Effector memory CD4-positive, alpha-beta T cell (primary cell): ENCODE measurements at places on chromosomes 1 and 21.

GRCh38 chr1:21814981-21815582 is 3.0 kb downstream of the LDLRAD2 start:
- DNase-seq = no peak

GRCh38 chr1:1985375-1986050 is 18.1 kb downstream of the CFAP74 start:
- no peak for DNase-seq

GRCh38 chr1:213291526-213291925 is 240.5 kb downstream of the RPS6KC1 start:
- DNase-seq = no peak

DNA sequence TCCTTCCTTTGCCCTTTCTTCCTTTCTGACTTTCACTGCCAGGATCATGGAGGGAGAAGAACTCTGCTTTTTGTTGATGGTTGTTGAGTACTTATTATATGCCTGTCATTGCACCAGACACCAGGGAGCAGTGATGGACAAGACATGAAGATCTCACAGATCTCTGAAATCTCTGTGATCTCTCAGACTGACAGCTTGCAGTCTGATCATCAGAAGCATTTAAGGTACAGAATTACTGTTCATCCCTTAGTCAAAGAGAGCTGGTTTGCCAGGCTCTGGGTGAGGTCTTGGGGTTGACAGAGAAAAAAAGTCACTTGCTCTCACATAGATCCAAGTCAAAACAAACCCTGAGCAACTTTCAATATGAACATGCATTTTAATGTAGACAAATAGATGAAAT is 299.5 kb upstream of the FMN2 start:
- DNase-seq = no peak

GRCh38 chr1:165060285-165060793 is 296.2 kb downstream of the LMX1A start:
- DNase-seq = no peak

DNA sequence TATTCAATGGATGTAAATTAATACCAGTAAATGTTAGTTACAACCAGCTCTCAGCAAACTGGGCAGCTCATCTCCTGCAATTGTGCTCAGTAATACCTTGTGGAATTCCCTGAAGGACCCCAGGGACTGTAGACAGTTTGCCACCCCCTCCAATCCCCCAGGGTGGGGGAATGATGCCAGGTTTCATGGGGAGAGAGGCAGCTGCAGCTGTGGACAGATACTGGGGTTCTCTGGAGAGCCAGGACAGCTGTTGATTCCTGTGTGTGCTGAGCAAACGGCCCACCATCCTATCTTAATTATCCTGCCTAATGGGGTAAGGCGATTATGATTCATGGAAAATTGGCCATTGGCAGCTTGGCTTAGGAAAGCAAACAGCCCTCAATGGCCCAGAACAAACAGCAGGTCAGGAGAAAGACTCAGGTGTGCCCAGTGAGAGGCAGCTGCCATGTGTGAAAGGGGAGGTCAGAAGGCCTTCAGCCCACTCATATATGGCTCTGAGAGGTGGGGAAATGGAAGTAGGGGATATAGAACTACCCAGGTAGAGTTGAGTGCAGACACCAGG is 148.9 kb upstream of the CTTNBP2NL start:
- no peak for DNase-seq

DNA sequence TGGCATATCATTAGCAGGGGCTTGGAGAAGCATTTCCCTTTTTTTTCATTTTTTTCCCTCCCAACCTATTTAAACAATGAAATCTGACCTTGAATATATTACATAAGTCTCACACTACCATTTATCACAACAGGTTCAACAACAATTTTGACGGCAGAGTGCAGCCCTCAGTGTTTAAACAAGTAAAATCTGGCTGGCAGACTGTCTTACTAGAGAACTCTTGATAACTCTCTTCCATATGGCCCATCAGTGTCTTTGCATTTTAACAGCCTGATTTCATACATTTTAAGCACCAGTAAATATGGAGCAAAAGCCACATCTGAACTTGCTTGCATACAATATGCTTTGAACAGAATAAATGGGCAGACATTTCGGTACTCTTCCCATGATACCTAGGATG is 213.0 kb downstream of the KCTD3 start:
- no peak for DNase-seq

GRCh38 chr1:97867127-97867526 is 53.7 kb downstream of the DPYD start:
- DNase-seq = no peak

- no peak for DNase-seq
Observed at GRCh38 chr1:25185409-25186160, 46.7 kb downstream of the SYF2 start.

GRCh38 chr1:17304826-17305175 is 3.2 kb upstream of the PADI4 start:
- DNase-seq = no peak

DNA sequence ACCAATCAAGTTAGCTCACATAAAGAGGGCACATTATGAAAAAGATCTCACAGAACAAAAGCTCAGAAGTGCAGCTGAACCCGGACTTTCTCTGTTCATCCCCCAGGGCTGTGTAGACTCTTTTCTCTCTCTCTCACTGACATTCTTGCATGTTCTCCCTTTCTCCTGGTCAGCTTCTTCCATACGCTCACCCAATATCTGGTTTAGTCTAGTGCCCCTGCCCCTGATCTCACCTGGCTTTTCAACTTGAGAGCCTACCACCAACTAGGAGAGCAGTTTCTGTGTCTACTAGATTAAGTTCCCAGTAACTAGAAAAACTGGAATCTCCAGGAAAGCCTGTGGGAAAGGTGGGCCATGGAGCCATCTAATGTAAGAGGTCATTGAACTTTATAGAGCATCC is 126.9 kb upstream of the GRIK3 start:
- DNase-seq = no peak

DNA sequence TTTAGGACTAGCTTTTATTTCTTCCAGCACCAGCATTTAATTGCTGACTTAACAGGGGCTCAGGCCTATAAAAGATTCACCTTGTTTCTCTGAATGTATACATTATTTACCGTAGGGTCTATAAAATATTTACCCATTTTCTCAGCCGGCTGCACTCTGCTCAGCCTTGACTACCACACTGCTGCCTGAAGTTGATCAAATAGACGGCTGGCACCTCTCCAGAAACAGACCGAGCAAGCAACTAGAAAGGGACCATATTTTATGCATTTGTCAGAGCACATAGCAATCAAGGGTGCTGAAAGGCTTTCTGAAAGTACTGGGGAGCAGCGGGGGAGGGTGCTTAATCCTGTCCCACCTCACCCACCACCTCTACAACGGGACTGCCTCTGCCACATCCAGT is 64.7 kb upstream of the FGGY start:
- DNase-seq = no peak

DNA sequence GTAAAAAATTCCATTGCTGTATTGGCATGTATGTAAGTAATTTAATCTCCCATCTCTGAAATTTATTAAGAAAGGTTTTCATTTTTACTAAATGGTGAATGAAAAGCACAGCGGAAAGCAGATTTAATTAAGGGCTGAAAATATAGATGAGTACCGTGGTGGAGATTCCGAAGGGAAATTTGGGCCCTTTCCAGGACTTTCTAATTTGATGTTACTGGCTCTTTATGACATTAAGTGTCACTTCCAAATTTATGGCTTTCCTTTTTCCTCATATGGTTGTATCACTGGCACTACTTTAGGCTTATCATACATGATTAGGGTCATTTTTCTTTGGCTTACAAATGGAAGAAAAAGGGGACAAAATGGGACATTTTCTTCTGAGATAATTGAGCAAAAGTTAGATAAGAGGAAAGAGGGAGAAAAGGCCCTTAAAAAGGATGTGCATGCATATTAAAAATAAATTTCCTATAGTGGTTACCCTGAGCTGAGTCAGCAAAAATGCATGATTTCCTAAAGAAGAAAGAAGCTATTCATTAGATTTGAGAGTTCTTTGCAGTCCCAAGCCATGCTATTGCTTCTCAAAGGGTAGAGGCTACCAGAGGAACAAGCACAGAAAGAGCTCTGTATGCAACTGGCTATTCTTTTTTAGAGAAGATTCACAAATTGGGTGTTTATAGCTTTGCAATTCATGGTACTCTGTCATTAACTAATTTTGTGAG is 74.9 kb upstream of the CNIH3 start:
- no peak for DNase-seq

DNA sequence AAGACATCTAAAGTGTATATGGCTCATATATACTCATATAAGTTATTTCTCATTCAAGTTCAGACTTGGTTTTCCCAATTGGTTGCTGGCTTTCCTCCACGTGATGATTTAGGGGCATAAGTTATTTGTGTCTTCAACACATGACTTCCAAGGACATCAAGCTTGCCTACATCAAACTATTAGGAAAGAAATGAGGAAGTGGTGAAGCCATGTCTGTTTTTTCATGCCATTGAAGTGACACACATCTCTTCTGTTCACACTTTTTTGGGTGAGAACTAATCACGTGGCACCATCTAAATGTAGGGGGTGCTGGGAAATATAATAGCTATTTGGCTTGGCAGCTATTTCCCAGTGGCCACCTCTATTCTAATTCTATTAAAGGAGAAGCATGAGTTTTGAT is 282.1 kb downstream of the OMA1 start:
- DNase-seq = no peak

DNA sequence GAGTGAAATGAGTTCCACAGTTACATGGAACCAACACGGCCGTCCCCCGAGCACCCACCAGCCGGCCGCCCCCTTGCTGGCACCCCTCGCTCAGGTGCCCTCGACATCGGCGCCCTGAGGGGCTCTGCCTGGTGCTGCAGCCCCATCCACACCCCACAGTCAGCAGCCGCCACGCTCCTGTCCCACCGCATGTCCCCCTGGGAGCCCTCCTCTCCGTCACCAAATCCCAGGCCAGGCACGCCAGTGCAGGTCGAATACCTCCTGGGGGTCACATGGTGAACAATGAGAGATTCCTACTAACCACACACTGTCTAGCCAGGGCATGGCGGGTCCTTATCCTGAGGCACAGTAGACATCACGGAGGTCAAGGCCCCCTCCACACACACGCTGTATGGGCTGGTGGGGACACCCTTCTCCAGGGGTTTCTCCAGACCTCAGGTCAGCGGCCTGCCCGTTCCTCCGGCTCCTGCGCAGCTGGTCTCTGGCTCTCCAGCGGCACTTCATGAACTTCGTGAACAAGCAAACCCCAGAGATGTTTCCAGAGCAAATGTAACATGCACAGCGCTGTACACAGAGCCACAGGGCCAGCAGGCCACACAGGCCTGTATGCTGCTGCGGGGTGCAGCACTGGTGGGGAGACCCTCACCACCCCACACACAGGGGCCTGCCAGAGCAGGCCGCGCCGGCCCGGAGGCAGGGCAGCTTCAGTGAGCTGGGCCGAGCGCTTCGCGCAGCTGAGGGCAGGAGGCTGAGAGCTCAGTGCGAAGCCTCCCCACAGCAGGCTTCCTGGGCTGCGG is 21.8 kb downstream of the POFUT2 start:
- DNase-seq = no peak

DNA sequence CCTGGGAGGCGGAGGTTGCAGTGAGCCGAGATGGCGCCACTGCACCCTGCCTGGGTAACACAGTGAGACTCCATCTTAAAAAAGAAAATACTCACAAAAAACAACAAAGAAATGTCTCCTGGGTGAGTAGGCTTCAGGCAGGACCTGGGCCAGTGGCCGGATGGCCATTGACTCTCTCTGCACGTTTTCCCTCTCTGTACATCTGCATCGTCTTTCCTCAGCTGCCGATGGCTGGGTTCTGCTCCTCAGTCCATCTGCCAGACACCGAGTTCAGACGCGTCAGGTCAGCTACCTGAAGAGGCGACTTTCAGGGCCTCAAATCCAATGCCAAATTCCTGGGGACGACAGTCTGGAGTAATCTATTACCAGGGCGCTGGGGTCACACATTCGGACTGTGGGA is 199.3 kb downstream of the CAMTA1 start:
- DNase-seq = no peak

GRCh38 chr1:151968791-151969399 is 24.8 kb downstream of the S100A10 start:
- DNase-seq = no peak

GRCh38 chr1:31745096-31745945 is 18.8 kb downstream of the ADGRB2 start:
- DNase-seq = no peak

GRCh38 chr1:2874607-2875480 is 73.4 kb upstream of the TTC34 start:
- DNase-seq = no peak

- no peak for DNase-seq
Observed at GRCh38 chr1:78758506-78758905, 108.9 kb downstream of the IFI44 start.

GRCh38 chr1:51962486-51963356 is 27.8 kb downstream of the RAB3B start:
- no peak for DNase-seq

DNA sequence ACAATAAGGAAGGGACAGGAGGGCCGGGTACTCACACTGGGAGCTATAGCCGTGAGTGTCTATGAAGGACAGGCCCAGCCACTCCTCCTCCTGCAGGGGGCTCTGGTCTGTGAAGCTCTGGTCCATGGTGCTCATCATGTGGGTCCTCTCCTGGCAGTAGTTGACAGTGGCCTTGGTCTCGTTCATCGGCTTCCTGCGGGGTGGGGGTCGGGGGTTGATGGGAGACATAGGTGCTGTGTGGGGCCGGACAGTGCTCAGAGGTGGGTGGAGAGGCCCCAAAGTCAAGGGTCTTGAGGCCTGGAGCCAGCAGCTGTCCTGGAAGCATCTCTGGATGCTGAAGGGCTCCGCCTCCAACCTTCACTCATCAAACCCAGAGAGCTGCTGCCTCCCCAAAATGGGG is 260.4 kb downstream of the PTPRU start:
- no peak for DNase-seq

GRCh38 chr1:177848577-177848976 is 121.3 kb downstream of the SEC16B start:
- no peak for DNase-seq

DNA sequence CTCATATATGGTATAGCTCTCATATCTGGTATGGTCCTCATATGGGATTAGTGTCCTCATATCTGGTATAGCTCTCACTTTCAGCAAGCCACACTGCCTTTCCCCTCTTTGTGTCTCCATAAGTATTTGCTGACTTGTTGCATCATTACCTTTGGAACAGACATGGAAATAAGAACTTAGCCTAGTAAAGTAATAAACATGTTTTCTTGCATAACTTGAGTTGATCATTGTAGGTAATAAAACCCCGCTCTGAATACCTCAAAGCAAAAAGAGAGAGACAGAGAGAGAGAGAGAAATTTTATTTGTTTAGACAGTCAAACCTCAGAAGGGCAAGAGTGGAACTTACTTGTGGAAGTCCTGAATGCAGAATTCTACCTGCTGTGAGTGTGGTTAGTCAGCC is 170.3 kb downstream of the GREM2 start:
- no peak for DNase-seq

GRCh38 chr1:12309783-12310742 is 80.2 kb downstream of the VPS13D start:
- no peak for DNase-seq

GRCh38 chr1:190711069-190711468 is 233.4 kb upstream of the BRINP3 start:
- DNase-seq = no peak

DNA sequence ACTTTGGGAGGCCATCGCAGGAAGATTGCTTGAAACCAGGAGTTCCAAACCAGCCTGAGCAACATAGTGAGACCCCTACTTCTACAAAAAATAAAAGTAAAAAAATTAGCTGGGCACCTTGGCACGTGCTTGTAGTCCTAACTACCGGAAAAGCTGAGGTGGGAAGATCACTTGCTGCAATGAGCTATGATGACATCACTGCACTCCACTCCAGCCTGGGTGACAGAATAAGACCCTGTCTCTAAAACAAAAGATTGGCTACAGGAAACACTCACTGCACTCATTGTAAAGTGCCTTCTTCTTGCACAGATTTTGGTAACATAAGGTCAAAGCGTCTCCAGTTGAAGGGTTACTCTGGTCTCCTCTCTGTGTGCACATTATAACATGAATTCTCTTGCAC is 305.7 kb downstream of the TM2D1 start:
- DNase-seq = no peak
